ENCODE measurements at places on chromosomes 2 and 18.

DNA sequence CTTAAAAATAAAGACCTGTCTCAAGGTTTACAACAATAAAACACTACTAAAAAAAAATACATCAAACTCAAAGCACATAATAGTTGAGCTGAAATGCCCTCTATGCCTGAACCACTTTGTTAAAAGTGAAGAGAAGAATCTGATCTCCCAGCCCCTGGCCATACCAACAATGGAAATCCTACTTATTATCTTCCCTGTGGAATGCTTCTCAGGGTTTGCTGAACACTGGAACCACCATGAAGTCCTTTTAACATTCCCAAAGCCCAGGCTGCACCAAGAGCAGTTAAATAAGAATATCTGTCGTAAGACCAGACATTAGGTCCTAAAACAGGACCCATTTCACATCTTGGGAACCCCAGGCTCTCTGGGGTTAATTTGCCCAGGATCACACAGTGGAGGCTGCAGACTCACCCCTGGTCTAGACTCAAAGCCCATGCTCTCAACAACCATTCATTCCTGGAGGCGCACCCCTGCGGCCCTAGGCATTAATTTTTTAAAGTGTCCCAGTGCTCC is 285.8 kb downstream of the STK39 start:
- DNase-seq = no peak

GRCh38 chr2:238338710-238339394 is 18.5 kb downstream of the TRAF3IP1 start:
- DNase-seq = no peak

DNA sequence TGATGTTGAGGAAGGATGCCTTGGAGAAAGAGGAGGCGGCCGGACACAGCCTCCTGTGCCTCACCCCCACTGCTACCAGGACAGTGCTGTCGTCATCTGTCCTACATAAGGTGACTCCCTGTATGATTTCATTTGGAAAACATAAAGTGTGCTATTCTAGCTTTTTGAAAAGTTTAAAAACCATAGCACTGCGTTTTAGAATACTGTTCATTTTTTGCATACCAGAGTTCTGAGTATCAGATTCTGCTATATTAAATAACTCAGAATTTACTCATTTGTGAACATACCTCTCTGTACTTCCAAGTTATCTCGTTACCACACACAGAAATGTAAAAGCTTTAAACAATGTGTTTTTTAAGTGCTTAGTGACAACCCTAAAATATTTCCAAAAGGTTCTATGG is 302.9 kb downstream of the LRRTM1 start:
- no peak for DNase-seq

- DNase-seq = peak; percentile 18
Measured at GRCh38 chr2:45256173-45256866, 247.1 kb upstream of the SIX2 start.

DNA sequence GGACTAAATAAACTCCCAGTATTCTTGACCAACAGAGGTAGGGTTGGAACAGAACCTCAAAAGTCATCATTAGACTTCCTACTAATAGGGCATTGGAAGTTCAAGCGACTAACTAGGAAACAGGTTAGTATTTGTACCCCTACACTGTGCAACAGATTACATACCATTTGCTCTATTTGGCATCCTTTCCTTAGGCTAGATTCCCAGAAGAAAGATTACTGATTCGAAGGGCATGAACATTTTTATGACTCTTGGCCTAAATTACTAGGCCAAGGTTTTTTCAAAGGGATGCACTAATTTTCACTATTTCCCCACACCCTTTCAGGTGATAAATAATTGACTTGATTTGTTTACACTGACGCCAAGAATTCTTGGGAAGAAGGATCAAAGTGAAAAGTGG is 104.8 kb upstream of the CYP1B1 start:
- DNase-seq = no peak

GRCh38 chr18:49668574-49669275 is 106.9 kb downstream of the LIPG start:
- DNase-seq = peak; percentile 4

DNA sequence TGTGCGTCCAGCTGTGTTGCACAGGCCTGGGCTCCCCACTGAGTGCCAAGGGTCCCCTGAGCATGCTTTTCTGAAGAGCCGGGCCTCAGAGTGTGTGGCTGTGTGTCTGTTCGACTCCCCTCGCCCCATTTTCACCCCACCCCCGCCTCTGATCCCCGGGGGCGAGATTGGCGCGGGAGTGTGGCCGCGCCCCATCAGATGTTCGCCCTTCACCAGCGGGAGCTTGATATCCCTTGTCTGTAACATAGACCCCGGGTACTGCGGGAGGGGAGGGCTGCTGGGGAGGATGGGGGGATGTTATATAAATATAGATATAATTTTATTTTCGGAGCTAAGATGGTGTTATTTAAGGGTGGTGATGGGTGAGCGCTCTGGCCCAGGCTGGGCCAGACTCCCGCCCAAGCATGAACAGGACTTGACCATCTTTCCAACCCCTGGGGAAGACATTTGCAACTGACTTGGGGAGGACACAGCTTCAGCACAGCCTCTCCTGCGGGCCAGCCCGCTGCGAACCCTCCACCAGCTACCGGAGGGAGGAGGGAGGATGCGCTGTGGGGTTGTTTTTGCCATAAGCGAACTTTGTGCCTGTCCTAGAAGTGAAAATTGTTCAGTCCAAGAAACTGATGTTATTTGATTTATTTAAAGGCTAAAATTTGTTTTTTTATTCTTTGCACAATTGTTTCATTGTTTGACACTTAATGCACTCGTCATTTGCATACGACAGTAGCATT is 1.5 kb downstream of the RHOB start:
- DNase-seq = peak; percentile 29

- DNase-seq = no peak
Measured at GRCh38 chr2:10216677-10217488, 85.8 kb upstream of the HPCAL1 start.

Measured in occipital lobe (tissue), 3 donors.